CD8-positive, alpha-beta T cell (primary cell): ENCODE measurements at places on chromosomes 12 and 14.

- no peak for DNase-seq
Observed at GRCh38 chr12:129877411-129877810, 26.4 kb downstream of the TMEM132D start.

DNA sequence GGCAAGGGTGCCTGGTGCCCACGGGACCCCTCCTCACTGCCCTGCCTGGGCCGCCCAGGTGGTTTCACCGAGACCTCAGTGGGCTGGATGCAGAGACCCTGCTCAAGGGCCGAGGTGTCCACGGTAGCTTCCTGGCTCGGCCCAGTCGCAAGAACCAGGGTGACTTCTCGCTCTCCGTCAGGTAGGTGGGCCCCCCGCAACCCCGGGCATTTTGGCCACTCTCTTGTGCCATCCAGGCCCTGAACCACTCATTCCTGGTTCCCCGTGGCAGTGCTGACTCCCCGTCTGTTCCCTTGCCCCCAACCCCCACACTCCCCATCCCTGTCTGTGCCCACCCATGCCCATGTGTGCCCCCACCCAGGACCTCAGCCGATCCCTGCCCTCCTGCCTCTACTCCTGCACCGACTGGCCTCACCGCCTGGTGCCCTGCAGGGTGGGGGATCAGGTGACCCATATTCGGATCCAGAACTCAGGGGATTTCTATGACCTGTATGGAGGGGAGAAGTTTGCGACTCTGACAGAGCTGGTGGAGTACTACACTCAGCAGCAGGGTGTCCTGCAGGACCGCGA lies 480 bp downstream of the PTPN6 start:
- no peak for DNase-seq

DNA sequence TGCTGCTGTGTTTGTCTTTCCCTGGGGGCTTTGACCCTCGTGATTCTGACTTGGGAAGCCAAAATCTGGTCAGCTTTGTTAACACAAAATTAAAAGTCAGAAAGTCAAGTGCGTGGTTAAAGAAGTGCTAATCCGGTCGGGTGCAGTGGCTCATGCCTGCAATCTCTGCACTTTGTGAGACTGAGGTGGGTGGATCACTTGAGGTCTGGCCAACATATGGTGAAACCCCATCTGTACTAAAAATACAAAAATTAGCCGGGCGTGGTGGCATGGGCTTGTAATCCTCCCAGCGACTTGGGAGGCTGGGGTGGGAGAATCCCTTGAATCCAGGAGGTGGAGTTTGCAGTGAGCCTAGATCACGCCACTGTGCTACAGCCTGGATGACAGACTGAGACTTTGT lies 844.6 kb downstream of the VRK1 start:
- DNase-seq, result no peak

DNA sequence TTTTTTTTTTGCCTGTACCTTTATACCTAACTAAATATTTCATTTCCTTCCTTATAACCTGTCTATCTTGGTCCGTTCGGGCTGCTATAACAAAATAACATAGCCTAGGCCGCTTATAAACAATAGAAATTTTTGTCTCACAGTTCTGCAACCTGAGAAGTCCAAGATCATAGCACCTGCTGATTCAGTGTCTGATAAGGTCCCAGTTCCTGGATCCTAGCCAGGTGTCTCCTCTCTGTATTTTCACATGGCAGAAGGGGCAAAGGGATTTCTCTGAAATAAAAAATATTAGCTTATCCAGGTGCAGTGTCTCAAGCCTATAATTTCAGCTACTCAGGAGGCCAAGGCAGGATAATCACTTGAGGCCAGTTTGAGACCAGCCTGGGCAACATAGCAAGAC lies 1046.6 kb upstream of the USP15 start:
- DNase-seq, result no peak

DNA sequence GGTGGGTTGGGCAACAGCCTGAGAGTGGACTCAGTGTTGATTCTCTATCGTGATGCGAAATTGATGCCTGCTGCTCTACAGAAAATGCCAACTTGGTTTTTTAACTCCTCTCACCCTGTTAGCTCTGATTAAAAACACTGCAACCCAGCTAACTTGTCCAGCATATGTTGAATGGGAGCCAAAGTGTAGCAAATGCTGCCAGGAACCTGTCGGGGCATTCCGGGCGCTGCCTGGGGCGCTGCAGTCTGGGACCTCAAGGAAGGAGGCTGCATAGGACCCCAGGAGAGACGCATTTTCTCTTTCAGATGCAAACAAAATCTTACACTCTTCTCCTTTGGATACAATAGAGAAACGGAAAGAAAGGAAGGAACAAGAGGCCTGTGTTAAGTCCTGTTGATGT lies 3.9 kb downstream of the B3GNT4 start:
- DNase-seq, result no peak

DNA sequence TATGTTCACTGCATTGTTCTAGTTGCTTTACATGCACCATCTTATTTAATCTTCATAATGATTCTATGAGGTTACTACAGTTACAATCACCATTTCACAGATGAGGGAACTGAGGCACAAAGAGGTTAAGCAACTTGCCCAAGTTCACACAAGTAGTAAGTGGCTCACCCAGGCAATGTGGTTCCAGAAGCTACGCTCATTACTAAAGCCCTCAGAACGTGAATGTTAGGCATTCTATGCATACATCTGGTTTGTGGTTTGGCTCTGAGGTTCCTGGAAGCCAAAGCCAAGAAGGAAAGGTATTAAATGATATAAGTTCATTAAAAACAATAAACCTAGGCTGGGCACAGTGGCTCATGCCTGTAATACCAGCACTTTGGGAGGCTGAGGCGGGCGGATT lies 14.4 kb upstream of the VRTN start:
- no peak for DNase-seq

DNA sequence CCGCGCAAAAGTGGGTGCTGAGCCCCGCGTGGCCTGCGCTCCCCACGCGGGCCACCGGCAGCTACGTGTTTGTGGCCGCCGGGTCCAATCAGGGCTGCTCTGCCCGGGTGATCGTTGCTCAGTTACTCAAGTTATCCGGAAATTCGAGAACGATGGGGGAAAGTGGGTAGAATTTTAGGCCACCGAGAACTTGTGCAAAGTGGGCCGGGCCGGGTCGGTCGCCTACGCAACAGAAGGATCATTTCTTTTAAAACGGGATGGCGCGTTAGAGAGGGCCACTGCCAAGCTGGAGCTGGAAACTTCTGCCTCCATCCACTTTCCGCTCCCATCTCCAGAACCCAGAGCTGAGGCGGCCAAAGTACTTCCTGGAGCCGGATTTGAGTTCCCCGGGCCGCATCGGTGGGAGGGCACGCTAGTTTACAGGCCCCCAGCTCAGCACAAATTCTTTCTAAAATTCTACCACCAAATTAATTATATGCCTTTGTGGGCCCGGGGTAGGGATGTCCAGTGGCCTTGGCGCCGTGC lies 3.5 kb downstream of the RFX4 start:
- no peak for DNase-seq

- no peak for DNase-seq
Observed at GRCh38 chr12:3339221-3339620, 151.8 kb upstream of the PRMT8 start.

DNA sequence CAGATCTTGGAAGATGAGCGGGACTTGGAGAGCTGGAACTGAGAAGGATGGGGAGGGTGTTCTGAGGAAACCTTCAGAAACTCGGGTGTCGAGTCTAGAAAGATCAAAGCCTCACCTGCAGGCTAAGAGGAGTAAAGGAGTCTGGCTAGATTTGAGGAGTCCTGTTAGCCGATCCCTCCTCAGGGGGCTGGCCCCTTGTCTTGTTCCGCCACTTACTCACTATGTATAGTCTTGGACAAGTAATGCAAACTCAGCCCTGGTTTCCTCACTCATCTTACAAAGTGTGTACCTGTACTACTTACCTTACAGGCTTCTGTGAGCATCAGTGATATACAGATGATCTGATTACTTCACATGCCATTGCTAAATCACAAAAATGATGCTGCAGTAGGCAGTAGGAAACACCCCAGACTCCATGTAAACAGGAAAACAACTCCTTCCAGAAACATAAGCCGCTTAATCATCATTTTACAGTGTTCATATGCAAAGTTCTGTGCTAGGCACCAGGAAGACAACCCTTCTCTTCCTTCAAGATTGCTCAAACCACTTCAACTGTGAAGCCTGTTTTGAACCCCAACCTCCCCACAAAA lies 2.0 kb upstream of the SPTLC2 start:
- no peak for DNase-seq

- DNase-seq, result no peak
Observed at GRCh38 chr12:93751864-93752610, 74.9 kb downstream of the CRADD start.
